ENCODE measurements at places on chromosomes 7 and 10.

- no peak for DNase-seq
These were observed 60.5 kb upstream of the ZNRF2 start for GRCh38 chr7:30223896-30224295.

- no peak for DNase-seq
These were observed 101.6 kb downstream of the CUL2 start for GRCh38 chr10:34988397-34989067.

GRCh38 chr7:7785344-7785973 is 67.1 kb upstream of the RPA3 start:
- DNase-seq, result no peak

GRCh38 chr10:106513352-106513771 is 651.1 kb downstream of the SORCS1 start:
- no peak for DNase-seq

GRCh38 chr7:108291791-108292440 is 161.8 kb upstream of the LAMB4 start:
- no peak for DNase-seq

GRCh38 chr10:23065181-23065948 is 30.0 kb upstream of the MSRB2 start:
- no peak for DNase-seq

- DNase-seq, result no peak
These were observed 57.5 kb downstream of the HTR7 start for GRCh38 chr10:90800232-90800796.

DNA sequence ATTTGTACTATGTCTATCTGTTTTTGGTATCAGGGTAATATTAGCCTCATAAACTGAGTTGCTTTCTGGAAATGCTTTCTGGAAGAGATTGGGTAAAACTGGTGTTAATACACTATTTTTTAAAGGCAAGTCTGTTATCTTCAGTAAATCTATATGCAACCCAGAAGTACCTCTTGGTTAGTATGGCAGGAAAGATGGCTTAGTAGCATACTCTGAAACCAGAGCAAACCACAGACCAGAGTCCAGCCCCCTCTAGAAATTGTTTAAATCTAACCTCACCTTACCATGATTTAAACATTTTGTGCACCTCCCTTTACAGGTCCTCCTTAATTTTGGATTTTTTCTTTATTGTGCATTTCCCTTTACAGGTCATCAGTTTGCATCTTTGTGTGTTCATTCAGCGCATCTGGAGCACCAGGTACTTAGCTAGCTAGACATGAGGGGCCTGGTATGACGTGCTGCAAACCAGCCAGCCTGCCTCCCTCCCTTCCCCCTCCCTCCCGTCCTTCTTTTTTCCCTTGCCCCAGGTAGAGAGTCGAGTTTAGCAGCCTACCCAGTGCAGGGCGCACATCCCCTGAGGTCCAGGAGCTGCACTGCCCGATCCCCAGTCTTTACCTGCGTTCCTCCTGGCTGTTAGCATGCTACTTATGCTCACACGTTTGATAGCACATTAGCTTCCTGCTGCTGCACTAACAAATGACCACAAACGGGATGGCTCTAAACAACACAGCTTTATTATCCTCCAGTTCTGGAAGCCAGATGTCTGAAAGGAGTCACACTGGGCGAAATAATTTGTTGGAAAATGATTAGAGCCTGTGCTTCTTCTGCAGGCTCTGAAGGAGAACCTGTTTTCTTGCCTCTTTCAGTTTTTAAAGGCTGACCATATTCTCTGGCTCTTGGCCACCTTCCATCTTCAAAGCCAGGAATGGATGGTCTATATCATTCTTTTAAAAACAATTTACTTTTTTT is 299.9 kb upstream of the HABP2 start:
- DNase-seq, result no peak

DNA sequence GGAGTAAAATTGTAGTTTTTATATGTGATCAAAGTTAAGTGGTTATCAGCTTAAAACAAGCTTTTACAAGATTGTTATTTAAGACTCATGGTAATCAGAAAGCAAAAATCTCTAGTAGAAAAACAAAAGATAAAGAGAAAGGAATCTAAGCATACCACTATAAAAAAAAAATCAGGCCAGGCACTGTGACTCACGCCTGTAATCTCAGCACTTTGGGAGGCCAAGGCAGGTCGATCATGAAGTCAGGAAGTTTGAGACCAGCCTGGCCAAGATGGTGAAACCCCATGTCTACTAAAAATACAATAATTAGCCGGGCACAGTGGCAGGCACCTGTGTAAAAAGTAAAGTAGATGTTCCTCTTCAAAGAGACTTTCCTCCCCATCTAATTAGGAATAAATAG is 265.9 kb upstream of the NRP1 start:
- DNase-seq, result no peak

DNA sequence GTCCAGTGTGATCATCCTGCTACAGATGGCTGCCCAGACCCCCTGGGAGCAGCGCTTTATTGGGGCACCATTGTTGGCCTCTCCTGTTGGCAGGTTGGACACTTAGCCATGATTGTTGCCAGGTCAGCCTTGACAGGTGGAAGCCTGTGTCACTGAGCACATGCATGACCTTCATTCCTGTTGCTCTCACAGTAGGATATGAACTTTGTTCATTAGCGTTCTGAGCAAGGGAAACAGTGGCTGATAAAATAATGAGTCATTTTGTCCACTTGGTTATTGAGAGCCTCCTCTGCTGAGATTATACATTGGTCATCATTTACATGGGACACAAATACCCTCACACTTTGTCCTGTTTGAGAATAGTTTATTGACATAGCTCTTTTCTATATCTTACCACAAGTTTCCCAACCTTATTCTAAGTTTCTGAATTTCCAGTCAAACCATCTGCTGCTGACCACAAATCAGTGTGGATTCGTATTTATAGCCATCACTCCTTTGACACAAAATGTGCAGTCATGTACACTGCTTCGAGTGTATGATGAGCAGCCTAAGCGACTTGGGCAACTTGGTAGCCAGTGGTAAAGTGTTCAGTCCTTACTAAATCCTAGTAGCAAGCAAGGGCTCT is 102.6 kb downstream of the TPST1 start:
- no peak for DNase-seq

GRCh38 chr7:13099154-13099795 is 411.8 kb downstream of the ARL4A start:
- DNase-seq, result no peak

- DNase-seq, result no peak
These were observed 43.8 kb downstream of the FZD9 start for GRCh38 chr7:73477376-73477775.

- DNase-seq, result no peak
These were observed 143.1 kb downstream of the BMPER start for GRCh38 chr7:34048445-34048844.

DNA sequence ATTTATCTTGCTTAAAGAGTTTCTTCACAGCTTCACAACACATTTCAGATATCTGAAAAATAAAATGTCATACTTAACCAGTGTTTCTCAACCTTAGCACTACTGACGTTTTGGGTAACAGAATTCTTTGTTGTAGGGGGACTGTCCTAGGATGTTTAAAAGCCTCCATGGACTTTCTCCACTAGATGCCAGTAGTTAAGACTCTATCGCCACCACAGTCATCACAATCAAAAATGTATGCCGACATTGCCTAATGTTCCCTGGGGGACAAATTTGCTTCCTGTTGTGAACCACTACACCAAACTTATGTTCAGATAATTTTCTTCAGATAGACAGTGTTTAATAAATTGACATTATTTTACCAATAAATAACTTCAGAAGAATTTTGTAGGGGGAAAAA is 13.4 kb downstream of the NOC3L start:
- DNase-seq, result no peak

DNA sequence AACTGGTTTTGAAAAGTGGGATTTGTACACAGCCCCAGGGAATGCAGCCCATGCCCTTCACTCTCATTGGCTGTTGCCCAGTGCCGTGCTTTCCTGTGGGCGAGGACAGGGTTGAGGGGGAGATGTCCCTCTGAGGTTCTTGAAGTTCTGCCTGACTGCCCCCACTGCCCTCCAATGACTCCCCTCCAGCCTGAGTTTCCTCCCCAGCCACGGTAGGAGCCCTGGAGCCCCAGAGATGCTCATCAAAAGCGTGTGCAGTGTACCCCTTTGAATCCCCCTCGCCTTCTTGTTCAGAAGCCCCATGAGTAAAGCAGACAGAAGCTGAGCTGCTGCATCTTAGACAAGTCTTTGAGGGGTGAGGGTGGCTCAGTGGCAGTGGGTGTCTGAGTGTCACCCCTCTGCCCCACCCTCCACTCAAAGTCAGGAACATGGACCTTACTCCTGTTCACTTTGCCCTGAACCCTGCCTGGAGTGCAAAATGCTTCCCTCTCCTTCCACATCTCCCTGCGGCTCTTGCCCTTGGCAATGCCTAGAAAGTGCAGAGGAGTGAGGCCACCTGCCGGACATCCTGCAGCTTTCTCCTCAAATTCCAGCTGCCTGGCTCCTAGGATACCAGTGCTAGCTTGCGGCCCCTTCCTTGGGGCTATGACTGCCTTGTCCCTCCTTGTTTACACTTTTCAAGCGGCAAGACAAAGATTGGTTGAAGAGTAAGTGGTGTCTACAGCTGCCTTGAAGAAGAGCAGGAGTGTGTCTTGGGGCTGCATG is 19.9 kb downstream of the FAM241B start:
- DNase-seq, result no peak

- no peak for DNase-seq
These were observed 6.4 kb upstream of the ACSL5 start for GRCh38 chr10:112367516-112367915.

GRCh38 chr7:115124409-115124939 is 202.6 kb downstream of the MDFIC start:
- DNase-seq, result no peak

DNA sequence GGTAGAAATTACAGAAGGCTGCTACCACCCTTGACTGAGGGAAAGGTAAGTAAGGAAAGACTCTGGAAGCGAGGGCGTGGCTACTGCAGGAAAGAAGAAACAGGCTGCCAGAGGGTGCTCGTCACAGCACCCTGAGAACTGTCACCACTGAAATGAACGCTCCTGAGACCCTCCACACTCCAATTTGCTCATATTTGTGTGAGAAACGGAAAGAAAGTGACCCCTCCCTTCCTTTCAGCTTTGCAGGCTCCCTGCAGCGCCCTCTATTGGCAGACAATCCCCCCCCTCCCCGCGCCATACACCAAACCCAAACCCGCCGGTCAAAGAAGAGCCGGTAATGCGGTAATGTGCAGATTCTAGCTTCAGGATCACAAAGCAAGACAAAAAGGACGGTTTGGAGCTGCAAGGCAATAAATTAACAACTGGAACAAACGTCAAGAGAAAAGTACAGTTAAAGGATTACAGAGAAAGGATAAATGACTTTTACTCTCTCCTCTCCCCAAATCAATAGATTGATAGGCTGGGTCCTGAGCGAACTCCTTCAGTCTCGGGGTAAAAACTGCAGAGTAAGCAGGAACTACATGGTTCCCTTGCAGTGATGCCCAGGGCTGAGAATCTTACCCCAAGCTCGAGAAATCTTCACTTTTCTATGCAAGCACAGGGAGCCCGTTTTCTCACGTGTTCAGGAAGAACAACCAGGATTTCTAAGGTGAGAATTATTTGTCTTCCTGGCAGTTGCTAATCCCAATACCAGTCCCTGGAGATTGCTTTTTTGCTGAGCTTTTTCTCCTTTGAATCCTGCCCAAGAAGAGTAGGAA is 47.6 kb downstream of the STEAP1B start:
- DNase-seq, result no peak

DNA sequence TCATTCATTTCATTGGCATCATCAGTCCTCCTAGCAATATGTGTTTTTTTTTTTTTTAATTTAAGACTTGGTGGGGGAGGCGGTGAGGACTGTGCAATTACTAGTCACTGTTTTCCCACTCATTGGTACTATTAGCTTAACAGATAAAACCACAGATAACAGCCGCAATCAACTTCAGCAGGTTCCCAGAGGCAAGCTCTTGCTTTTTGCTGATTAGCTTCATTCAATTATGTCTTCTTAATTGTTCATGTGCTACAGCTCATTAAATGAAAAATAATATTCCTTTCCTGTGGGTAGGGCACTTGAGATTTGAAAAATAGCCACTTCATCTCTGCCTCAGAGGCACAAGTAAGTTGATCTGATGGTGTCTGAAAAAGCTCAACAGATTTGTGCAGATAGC is 215.5 kb downstream of the PCDH15 start:
- DNase-seq, result no peak

DNA sequence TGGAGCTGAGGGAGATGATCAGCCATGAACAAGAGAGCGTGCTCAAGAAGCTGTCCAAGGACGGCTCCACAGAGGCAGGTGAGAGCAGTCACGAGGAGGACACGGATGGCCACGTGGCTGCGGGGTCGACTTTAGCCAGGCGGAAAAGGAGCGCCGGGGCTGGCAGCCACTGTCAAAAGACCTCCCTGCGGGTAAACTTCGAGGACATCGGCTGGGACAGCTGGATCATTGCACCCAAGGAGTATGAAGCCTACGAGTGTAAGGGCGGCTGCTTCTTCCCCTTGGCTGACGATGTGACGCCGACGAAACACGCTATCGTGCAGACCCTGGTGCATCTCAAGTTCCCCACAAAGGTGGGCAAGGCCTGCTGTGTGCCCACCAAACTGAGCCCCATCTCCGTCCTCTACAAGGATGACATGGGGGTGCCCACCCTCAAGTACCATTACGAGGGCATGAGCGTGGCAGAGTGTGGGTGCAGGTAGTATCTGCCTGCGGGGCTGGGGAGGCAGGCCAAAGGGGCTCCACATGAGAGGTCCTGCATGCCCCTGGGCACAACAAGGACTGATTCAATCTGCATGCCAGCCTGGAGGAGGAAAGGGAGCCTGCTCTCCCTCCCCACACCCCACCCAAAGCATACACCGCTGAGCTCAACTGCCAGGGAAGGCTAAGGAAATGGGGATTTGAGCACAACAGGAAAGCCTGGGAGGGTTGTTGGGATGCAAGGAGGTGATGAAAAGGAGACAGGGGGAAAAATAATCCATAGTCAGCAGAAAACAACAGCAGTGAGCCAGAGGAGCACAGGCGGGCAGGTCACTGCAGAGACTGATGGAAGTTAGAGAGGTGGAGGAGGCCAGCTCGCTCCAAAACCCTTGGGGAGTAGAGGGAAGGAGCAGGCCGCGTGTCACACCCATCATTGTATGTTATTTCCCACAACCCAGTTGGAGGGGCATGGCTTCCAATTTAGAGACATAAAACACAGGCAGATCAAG is 3.3 kb downstream of the GDF2 start:
- no peak for DNase-seq

GRCh38 chr7:1329966-1330800 is 97.5 kb downstream of the UNCX start:
- no peak for DNase-seq

- no peak for DNase-seq
These were observed 242.2 kb upstream of the IGFBP3 start for GRCh38 chr7:46163246-46163645.

Measured in GM12892 (cell line).